IPS-NIHi11 (cell line): ENCODE measurements at places on chromosomes 7 and 10.

- no peak for DNase-seq
These were observed 100.9 kb downstream of the RNLS start for GRCh38 chr10:88482220-88482619.

DNA sequence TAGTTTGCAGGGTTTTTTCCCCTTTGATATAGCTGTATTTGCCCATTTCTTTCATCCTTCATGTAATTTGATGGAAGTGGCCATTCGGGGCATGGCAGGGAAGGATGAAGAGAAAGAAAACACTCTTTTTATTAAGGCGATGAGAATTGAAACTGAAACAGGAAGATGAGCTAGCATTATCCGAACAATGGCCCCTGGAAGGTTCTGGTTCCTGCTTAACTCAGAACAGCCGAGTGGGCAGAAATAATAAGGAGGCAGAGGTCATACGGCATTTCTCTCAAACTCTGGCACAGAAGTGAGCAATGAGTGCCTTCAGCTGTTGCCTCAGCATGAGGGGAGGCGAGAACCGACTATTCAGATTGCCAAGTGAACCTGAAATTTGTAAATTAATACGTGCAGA is 113.2 kb upstream of the MYO3A start:
- no peak for DNase-seq

DNA sequence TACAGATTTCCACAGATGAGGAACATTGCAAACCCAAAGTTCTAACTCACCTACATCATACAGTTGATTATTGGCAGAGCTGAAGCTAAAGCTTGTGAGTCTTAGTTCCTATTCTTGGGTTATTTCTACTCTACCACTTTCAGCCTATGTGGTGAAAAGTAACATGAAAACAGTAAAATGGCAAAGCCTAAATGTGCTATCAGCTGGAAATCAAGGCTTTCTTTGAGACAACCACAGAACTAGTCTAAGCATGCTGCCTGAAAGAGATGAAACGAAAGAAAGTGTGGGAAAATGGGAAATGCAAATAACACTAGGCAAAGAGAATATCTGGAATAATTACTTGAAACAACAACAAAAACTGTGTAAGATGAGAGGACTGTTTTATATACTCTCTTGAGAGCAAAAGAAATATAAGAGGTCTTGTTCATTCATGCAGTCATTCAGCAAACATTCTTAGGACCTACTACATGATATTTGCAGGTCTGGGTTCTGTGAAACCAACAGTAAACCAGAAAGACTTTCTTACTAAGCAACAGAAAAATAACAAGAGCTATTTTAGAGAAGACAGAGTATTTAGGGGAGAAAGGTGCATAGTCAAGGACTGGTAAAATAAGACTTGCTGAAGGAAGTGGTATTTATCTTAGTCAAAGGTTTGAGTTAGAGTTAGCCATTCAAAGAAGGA is 437.1 kb downstream of the HTR7 start:
- no peak for DNase-seq

GRCh38 chr7:34135924-34136323 is 230.6 kb downstream of the BMPER start:
- DNase-seq: no peak

DNA sequence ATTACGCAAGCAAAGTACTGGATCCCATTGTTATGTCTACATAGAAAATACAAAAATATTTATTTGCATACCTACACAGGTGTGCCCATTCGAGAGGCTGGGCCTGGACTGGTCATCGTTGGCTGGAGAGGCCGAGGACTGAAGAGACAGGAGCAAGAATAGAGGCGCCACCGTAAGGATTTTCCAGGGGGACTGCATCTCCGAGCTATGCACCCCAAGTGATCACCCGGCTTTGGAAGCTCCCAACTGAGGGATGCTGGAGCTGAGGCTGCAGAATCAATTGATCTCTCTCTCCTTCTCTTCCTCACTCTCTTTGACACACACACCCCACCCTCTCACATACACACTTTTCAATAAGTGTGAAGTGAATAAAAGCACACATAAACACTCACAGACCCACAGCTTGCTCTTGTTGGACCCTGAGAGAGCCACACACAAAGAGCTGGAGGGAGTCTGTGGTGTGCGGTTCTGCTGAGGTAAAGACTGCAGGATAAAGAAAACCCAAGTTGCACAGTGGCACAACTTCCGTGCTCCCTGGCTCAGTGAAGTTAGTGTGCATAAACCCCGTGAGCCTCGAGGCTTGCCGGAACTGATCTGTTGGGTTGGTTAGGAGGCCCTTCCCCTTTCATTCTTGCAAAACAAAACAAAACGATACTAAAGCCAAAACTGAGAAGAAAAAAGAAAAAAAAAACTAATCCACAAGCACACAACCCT is at the start of gene AOAH:
Gene AOAH, minus strand, starts transcription at position 544 of the 714 bp plus-strand sequence. Its CDS starts 346 bp downstream, at position 198.
- DNase-seq: no peak

- DNase-seq: no peak
These were observed 18.3 kb upstream of the RHEB start for GRCh38 chr7:151537818-151538561.

GRCh38 chr7:140263277-140263676 is 86.5 kb upstream of the KDM7A start:
- no peak for DNase-seq

DNA sequence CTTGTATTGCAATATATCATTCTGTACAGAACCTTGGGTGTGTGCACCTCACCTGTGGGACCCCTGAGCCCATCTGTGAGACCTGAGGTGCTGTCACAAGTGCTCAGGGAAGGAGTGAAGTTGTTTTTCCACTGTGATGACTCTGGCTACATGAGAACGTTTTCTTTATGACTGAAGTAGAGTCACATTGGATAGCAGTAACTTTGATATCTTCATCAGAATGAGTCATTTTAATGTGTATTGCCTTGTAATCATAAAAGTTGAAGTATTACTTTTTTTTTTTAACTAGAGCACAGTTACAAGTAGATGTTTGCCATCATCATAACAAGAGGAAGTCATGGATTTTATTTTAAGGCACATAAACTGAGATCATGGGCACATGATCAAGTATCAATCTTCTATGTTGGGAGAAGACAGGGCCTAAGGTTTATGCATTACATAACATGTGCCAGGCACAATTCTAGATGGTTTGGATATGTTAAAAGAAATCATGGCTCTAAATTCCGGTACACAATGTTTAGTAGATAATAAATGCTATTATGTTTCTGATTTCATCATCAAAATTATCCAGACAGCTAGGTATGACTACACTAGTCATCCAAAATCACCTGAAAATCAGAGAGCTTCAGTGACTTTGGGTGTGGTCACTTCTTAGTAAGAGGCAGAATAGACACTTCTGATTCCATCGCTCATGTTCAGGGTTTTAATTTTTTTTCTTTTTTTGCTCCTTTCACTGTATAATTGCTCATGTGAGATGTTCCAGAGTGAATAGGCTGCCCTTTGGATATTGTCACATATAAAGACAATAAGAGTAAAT is 82.7 kb upstream of the KLF6 start:
- DNase-seq: no peak

GRCh38 chr7:12759151-12759550 is 71.7 kb downstream of the ARL4A start:
- DNase-seq: no peak

GRCh38 chr7:100570954-100571828 is 2.5 kb downstream of the SAP25 start:
- peak; percentile 44 for DNase-seq
